ENCODE measurements at places on chromosomes 6 and 20.

GRCh38 chr6:108736002-108736361, 112.2 kb upstream of the ARMC2 start:
- DNase-seq, result no peak

DNA sequence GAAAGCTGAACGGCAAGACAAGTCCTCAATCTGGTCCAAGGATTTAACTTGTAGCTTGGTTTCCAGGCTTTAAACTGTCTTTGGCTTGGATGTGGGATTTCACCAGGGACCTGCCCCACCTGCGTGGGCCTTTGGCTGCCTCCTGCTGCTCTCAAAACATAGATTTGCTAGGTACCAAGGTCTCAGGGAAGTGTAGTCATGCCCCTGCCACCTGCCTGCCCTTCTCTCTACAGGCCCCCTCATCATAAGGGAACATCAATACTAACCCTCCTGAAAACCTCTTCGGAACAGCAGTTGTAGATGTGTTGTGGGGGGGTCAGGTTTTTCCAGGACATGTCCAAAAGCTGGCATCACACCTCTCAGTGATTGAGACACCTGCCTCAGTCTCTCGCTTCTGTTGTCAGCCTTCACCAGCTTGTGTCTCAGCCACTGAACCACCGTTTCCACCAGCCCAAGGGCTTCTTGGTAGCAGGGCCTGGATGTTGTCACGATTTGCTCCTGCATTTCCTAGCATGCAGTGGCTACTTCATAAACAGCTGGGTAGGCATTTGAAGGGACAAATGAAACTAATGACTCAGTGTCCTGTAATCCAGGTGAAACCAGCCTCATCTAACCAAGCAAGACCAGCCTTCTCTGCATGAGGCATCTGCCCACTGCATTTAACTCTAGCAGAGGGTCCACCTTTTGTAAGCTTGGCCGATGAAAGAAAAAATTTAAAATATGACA, 141.6 kb upstream of the THBS2 start:
- no peak for DNase-seq

- no peak for DNase-seq
Measured at GRCh38 chr6:327538-328116, 35.3 kb downstream of the DUSP22 start.

DNA sequence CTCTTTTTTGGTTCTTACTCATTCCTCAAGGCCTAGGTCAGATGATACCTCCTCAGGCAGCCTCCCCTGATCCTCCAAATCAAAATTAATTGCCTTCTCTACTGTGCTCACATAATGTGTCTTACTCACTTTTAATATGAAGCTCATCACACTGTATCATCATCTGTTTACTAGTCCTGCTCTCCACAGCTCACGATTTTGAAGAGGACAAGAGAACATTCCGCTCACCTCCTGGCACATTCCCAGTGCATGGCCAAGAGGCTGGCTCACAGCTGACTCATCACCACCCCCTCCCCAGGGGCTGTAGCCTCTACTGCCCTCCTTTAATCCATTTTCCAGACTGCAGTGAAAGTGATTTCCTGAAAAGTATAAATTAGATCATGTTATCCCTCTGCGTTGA, 133.1 kb downstream of the ALDH8A1 start:
- DNase-seq, result no peak

DNA sequence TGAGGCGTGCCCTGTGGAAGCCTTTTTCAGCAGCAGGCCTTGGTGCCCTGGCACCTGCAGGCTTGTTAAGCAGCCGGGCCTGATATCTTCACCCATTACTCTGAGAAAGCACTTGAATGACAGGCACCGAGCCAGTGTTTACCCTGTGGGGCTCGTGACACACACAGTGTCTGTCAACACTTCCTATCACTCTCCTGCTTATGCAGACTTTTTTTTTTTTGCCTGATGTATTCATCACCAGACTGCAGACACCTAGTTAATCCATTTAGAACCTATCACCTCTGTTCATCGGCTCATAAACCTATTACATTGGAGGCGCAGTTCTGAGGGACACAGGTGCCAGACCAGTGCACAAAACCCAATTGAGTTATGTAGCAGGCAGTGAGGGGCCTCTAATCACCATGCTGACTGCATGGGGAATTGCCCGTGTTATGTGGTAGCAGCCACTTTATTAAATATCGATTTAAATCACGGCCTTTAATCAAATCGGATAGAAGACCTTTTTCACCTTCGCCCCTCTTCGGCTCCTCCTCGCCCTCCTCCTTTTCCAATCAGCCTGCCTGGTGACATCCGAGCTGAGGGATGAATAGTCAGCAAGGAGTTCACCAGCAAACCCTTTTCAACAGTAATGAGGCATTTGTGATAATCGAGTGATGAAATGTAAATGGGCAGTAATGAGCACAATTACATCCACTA, 962.9 kb upstream of the SLC35B3 start:
- DNase-seq, result no peak

DNA sequence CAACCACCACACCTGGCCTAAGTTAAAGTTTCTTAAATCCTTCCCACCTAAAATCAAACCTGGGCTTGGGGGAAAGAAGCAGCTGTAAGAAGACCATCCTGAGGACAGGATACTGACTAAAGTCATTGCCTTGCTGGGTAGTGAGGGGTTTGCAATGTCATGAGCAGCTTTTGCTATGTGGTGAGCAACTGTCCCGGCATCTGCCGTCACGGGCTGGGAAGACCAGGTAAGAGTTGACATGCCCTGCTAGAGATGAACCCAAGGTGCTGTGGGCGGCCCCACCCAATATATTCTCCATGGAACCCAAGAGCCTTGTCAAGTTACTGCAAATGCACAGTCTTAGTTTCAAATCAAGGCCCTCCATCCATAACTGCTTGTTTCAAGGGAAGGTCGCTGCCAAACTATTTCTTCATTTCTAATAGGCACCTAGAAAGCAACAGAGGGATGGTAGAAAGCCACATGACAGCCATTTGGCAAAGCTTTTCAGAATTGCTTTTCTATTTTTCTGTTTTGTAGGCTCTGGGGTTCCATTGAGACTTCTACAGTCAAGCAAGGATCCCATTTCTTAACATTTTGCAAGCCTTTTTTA, 357.8 kb upstream of the JARID2 start:
- DNase-seq, result no peak

- DNase-seq, result no peak
Measured at GRCh38 chr6:31180500-31180899, 10.0 kb upstream of the POU5F1 start.

DNA sequence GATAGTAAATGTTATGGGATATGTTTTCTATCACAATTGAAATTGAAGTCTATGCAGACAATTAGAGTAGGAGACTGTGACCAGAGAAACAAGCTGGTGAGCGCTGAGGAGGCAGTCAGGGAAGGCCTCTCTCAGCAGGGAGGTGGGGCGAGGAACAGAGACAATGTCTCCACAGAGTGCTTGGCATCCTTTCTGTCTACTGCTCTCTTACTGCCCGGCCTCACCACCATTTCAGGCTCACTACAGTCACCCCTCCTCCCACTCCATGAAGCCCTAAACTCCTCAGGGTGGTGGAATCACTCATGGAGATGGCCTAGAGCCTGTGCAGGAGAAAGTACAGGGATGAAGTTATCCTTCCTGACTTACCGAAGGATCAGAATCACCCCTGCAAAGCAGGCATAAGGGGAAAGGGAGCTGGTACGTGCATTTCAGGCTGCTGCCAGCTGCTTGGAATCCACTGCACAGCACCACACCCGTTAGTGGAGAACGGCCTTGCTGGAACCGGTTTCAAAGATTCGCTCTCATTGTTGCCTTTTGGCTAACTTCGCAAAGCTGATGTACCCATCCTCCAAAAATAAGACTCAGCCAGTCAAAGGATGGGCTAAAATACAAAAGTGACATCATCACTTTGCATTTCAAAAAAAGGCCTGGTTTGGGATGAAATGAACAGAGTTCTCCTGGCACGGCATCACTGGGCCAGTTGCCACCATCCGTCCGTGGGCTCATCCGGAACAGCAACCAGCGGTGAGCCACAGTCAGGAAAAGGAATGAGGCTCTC, 67.3 kb downstream of the SLC22A23 start:
- DNase-seq, result no peak

Data from AML-193 (cell line).